ENCODE measurements at places on chromosomes 12 and 14.
A peak's percentile ranks its signal among the peaks of the same experiment; 100 is the strongest.

GRCh38 chr14:75077794-75078193 is 8.4 kb downstream of the ZC2HC1C start:
- DNase-seq = no peak

DNA sequence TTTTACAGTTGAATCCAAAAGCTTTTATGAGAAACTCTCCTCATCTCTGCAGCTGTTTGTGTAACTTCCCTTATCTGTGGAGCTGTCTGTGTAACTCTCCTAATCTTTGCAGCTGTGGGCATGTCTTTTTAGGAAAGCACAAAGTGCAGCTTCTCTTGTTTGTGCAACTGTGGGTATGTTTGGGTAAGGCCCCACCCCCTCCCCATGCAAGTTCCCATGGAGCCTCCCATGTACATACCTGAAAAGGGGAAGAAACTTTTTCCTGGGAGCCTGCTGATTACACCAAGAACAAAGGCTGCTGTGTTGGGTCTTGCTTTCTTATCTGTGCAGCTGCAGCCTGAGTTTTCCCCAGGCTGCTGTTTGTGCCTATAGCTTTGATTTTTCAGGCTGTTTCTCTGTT is 42.7 kb upstream of the CDKN3 start:
- no peak for DNase-seq

- DNase-seq = no peak
Measured at GRCh38 chr12:113252494-113252893, 31.2 kb downstream of the TPCN1 start.

DNA sequence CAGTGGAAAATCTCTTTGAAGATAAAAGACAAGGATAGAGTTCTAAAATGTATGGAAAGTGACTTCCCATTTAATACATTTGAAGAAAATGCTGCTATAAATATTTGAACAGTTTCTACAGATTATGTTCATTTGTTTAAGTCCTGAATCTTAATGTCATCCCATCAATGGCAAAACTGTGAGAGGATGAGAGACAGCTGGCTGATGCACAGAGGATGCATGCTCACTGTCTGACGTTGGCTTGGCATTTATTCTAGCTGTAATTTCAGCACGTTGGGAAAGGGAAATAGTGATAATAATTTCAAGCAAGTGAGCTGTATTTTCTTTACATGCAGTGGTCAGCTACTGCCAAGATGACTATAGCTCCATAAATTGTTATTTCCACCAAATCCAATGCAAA is 40.5 kb downstream of the PPFIA2 start:
- DNase-seq = no peak

DNA sequence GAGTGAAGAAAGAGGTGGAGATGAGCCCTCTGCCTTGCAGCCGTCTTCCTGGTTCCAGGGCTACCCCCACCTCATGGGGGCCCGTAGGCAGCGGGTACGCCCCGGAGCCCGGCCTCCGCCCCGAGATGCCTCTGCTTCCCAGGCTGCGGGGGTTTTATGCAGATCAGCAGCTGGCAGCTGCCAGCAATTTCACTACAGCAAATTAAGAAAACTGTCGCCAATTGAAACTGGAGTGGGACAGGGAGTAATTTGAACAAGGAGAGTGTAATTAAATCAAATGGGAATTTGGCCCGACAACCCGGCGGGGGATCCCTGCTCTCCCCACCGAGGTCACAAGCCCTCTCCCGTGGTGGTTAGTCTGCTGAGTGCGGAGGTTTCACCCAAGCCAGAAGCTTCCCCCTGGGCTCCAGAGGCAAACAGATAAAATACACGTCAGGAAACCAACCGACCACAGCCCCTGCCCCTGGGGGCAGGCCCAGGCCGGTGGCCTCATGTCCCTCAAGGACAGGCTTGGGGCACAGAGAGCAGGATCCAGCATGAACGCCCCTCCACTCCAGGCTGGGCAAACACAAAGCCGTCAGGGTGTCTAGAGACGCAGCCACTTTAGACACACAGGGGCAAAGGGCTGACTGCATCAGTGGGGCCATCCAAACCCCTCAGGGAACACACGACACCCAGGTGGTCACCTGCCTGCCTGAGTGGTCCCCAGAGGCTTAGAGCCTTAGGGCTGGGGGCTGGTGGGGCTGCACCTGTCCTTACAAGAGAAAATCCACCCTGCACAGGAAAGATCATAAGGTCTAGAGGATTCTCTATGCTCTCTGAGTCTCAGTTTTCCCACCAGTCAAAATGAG is 53.8 kb downstream of the TESC start:
- no peak for DNase-seq

- DNase-seq = no peak
Measured at GRCh38 chr12:126051611-126052107, 986.4 kb downstream of the AACS start.

- DNase-seq = no peak
Measured at GRCh38 chr12:43758247-43758727, 303 bp downstream of the PUS7L start.

DNA sequence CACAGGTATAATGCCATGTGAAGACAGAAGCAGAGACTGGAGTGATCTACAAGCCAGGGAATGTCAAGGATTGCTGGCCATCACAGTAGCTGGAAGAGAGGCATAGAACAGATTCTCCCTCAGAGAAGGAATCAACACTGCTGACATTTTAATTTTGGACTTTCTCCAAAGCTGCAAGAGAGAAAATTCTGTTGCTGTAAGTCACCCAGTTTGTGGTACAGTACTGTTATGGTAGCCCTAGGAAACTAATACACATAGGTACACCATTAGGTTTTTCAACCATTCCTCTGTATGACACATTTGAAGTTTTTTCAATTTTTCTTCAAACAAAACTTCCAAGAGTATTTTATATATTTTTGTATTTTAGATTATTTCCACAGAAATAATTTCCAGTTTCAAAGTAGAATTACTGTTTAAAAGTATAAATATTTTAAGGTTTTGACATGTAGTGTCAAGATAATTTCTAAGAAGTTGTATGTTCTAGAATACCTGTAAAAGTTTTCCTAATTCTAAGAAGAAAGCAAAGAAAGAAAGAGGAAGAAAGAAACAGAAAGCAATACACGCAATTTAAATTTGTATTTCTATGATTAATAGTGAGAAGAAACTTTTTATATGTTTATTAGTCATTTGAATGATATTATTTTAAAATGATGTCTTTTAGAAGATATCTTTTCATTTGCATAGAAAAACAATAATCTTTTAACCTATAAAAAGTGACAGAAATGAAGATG is 64.9 kb upstream of the CATSPERB start:
- no peak for DNase-seq

- peak; percentile 45 for DNase-seq
Measured at GRCh38 chr14:24051789-24052655, at the start of gene CARMIL3. CARMIL3 (plus strand) TSS chr14:24052009; CDS start chr14:24052154, 145 bp downstream.

- DNase-seq = no peak
Measured at GRCh38 chr14:105383083-105383730, 15.1 kb upstream of the TEX22 start.

GRCh38 chr12:57477710-57478681 is 1.7 kb downstream of the ARHGAP9 start:
- no peak for DNase-seq

DNA sequence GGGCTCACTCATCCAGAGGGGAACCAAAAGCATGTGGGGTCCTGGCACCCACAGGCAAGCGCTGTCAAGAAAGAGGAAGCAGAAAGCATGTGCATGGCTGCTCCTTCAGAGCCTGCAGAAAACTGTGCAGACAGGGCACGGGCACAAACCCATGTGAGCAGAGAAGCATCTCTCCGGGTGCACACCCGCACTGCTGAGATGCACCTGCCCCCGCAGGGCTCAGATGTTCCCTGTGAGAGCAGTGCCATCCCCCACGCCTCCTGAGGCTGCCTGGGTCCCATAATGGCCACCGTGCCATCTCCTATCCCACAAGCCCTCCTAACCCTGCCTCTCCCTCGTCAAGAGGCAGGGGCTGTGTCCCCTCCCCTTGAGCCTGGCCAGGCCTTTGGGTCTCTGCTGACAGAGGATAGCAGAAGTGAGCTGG is 32.3 kb upstream of the INF2 start:
- DNase-seq = no peak

GRCh38 chr12:47281667-47282171 is 202.0 kb upstream of the AMIGO2 start:
- DNase-seq = no peak

- DNase-seq = no peak
Measured at GRCh38 chr12:90745211-90745610, 209.8 kb downstream of the CCER1 start.

- DNase-seq = no peak
Measured at GRCh38 chr12:99131751-99132199, 486.7 kb downstream of the APAF1 start.

DNA sequence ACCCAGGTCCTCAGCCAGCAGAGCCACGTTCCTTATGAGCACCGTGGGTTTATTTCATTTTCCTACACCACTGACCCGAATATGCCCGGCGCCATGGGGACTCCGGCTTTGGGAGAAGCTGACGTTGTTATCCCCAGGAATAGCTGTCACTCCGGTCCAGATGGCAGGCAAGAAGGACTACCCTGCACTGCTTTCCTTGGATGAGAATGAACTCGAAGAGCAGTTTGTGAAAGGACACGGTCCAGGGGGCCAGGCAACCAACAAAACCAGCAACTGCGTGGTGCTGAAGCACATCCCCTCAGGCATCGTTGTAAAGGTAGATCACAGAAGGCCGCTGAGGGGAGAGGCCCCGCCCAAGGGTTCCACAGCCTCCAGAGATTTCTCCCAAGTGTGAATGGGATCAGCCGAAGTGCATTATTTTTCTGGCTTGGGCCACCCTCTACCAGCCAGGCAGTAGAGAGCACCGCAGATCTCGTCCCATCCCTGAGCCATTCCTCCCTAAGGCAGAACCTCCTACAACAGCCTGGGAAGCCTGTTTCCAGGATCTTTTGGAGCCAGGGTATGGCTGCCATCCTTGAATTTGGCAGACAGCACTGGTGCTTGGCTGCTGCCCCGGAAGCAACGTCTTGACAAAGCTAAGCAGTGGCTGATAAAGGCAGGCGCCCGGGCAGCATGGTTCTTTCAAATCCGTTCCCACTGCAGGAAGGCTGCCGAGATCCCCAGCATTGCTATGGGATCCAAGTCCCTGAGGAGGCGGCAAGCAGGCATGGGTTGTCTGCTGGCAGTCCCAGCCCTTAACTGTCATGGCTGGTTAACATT is 17.8 kb downstream of the CDK2AP1 start:
- DNase-seq = no peak
